Psoas muscle (tissue), 8 donors: ENCODE measurements at places on chromosomes 3 and 15. TPM values are rescaled to one million over a fixed set of nuclear protein-coding genes. Genes with fewer than 3 reads are reported as not detected.

The GOLGA6D gene
- total RNA-seq = not detected

- peak; percentile 30 for DNase-seq
These were observed 62.7 kb downstream of the GRIP2 start for GRCh38 chr3:14477311-14477935.

The SPATA12 gene
- not detected for total RNA-seq

The TP53BP1 gene
- 23.9 TPM for total RNA-seq

The CCDC13 gene
- total RNA-seq = 0.60 TPM

The STAB1 gene
- 47.5 TPM for total RNA-seq

- DNase-seq = no peak
These were observed 6.7 kb downstream of the ABHD17C start for GRCh38 chr15:80701676-80702311.

GRCh38 chr3:157179365-157179803, 19.4 kb upstream of the CCNL1 start:
- no peak for DNase-seq

The FYCO1 gene
- total RNA-seq = 117 TPM

DNA sequence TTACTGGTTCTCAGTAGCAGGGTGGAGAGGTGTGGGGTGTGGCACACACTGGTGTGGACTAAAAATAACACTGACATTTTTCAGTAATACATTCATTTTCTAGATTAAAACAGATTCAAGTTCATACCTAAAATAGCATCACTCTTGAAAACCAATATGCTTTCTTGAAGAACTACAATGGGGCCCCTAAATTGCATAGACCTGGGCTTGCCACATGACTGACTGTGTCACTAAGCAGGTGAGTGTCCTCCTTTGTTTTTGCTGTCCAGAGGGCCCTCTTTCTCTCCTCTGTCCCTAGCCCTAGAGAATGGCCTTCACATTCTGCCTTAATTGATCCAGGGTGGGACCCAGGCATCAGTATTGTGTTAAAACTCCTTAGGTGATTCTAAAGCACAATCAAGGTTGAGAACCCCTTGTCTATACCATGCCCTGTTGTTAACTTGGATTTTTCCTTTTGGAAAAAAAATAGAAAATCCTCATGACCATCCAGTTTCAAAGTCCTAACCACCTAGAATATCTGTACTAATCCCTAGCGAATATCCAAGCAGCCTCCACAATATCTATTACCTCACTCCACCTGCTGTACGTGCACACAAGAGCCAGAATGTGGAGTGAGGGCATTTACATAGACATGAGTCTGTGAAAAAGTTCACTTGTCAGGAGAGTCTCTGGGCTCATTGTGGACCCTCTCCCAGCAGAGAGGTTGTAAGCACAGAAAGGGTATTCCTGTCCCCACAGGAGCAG, 18.7 kb upstream of the TMEM41A start:
- no peak for DNase-seq

The CCDC54 gene
- not detected for total RNA-seq

DNA sequence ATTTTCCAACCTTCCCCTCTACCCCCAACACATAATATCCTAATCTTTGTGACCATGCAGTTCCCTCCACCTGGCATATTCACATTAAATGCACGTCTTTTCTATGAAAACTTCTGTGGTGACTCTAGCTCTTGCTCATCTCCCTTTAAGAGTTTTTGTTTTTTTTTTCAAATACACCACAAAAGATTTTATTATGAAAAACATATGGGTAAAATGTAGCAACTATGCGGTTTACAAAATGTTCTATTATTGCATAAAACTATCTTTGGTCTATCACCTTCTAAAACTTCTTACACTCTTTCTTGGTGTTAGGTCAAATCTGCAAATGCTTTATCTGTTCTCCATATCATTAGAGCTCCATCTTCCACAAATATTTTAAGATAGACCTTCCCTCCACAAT, 38.6 kb upstream of the ADGRG7 start:
- no peak for DNase-seq
